ENCODE measurements at places on chromosomes 7 and 10.

- peaks cover 14% of the 10 kb centered on the region for H3K27me3 ChIP-seq
- no peaks in the 10 kb centered on the region for H3K36me3 ChIP-seq
- no peak overlapping the region for H3K27ac ChIP-seq
- H3K4me1 ChIP-seq = peaks cover 9% of the 10 kb centered on the region
- H3K4me3 ChIP-seq = peak overlapping the region; percentile 75
Measured at GRCh38 chr7:74269757-74270277, 15.6 kb upstream of the RFC2 start.

DNA sequence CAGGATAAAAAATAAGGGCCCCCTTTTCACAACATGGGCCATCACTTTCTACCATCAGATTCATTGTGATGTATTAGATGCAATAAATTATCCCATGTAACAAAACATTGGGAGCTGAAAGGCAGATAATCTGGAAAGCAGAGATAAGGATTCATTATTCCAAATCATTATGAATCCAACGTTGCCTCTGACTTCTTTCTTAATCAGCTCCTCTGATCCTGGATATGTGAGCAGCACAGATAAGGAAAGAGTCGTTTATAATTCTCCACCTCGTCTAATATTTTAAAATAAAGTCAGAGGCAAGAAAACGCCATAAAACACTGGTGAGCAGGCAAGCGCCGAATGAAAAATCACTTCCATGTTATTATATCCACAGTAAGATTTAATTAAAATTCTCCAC lies 13.8 kb upstream of the GATA3 start:
- peaks cover 1% of the 10 kb centered on the region for H3K36me3 ChIP-seq
- DNase-seq = no peak
- H3K27ac ChIP-seq = no peak overlapping the region
- peaks cover 51% of the 10 kb centered on the region for H3K4me1 ChIP-seq
- H3K27me3 ChIP-seq = peaks cover 100% of the 10 kb centered on the region

DNA sequence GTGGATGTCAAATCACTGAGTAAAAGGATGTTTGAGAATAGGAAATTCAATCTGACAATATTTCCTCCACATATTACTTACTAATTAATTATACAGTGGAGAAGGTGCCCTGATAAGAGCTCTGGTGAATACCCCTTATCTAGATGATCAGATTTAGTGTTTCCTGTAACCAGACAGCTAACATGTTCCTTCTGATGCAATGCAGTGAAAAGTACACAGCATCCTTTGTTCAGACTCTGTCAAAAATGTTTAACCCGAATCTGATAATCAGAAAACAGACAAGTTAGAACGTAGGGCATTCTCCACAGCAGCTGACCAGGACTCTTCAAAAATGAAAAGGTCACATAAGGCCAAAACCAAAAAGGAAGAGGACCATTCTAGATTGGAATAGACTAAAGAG lies 46.2 kb downstream of the WDR11 start:
- no peak overlapping the region for H3K4me3 ChIP-seq
- no peak overlapping the region for H3K27ac ChIP-seq

DNA sequence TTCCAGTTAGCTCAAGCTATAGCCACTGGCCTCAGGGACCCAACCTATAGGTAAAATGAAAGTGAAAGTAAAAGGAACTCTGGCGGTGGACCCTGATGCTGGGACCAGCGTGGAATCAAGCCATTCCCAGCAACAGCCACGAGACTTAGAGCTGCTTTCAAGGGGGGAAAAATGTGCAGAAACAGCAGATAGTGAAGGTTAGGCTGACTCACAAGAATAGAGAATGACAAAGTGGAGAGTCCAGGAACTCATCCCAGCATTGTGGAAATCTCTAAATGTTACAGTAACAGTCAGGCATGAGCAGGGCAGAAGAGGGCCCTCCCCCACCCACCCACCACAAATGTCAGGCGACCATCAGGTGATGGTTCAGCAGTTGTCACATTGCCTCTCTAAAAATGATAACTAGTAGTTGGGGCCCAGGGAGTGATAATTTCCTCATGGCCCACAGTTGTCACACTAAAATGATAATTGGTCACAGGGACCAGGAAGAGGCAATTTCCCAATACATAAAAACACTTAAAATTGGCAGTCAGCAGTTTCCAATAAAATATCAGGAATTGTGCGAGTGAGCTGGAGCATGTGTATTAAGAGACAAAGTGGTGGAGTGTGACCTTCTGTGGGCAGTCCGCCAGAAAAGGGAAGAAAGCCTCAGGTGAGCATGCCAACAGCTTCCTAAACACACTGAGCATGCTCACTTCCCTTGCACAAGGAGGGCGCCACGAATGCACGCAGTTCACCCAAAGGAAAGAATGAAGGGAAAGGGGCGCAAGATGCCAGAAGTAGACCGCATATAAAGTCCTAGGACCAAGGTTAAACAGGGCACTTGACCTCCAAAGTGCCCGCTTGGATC lies 129.8 kb upstream of the PPP1R3A start:
- peaks cover 17% of the 10 kb centered on the region for H3K4me1 ChIP-seq
- H3K36me3 ChIP-seq = no peaks in the 10 kb centered on the region
- H3K27ac ChIP-seq = no peak overlapping the region
- H3K4me3 ChIP-seq = peak overlapping the region; percentile 59
- DNase-seq = no peak

DNA sequence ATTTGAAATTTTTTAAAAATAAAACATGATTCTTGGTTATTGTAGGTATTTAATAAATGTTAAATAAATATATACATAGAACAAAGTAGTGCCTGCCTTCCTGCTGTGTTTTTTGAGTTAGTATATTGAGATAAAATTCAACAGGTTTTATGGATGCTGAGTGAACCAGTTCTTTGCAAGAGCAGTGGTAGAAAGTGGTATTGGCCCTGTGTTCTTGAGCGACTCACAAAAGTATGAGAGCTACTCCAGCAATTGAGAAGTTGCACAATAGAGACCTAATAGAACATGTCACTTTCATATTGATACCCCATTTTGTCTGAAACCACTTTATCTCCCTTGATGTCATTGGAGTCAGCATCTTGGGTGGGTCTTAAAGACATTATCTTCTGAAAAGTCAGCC lies 32.6 kb upstream of the GJD4 start:
- DNase-seq = no peak
- H3K27ac ChIP-seq = no peak overlapping the region
- no peaks in the 10 kb centered on the region for H3K4me1 ChIP-seq
- no peaks in the 10 kb centered on the region for H3K27me3 ChIP-seq

DNA sequence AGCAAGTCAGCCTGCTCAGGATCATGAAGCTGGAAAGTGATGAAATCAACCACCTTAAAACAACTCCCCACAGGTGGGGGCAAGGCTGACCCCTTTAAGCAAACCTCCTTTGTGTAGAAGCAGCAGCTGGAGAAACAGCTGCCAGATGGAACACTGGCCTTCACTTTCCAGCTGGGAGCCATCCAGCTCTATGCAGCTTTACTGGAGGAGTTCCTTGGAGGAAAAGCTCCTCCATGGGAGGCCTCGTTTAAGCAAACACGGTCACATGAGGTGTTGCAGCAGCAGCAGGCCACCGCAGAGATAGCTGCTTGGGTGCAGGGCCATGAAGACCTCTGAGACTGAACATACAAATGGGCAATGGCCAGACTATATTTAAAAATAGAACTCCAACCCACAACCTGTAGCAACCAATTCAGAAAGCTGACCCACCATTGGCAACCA lies 13.0 kb upstream of the DLG5 start:
- peaks cover 9% of the 10 kb centered on the region for H3K27me3 ChIP-seq
- no peak for DNase-seq
- H3K27ac ChIP-seq = no peak overlapping the region
- H3K36me3 ChIP-seq = no peaks in the 10 kb centered on the region
- H3K4me3 ChIP-seq = no peak overlapping the region

DNA sequence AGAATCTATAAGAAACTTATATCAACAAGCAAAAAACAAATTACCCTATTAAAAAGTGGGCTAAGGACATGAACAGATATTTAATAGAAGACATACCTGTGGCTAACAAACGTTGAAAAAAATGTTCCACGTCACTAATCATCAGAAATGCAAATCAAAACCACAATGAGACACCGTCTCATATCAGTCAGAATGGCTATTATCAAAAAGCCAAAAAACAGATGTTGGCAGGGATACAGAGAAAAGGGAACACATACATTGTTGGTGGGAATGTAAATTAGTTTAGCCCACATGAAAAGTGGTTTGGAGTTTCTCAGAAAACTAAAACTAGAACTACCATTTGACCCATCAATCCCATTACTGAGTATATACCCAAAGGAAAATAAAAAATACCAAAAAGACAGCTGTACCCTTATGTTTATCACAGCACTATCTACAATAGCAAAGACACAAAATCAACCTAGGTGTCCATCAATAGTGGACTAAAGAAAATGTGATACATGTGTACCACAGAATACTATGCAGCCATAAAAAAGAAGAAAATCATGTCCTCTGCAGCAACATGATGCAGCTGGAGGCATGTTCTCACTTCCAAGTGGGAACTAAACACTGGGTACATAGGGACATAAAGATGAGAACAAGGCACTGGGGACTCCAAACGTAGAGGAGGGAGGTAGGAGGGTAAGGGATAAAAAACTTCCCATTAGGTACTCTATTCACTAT lies 83.8 kb upstream of the TMEM168 start:
- no peak for DNase-seq
- H3K4me1 ChIP-seq = peaks cover 13% of the 10 kb centered on the region
- H3K4me3 ChIP-seq = no peak overlapping the region
- H3K36me3 ChIP-seq = peaks cover 22% of the 10 kb centered on the region
- no peaks in the 10 kb centered on the region for H3K27me3 ChIP-seq

DNA sequence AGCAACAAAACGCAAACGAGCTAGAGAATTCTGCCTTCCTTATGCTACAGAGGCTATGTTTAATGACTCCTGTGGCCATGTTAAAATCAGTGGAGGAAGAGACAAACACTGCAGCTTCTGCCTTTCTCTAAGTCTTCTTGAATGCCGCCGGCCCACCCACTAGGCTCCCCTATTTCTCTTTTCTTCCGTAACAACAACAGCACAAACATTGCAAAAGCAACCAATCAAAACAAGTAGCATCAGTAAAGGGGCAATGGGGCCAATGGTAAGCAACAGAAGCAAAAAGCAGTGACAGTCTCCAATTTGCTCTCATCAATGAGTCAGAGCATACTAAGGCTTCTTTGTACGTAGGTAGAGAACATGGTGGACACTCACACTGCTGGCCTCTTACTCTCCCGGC lies 26.8 kb downstream of the DNAJC1 start:
- H3K4me1 ChIP-seq = peaks cover 13% of the 10 kb centered on the region
- DNase-seq = no peak
- peaks cover 2% of the 10 kb centered on the region for H3K36me3 ChIP-seq
- H3K27me3 ChIP-seq = no peaks in the 10 kb centered on the region
- no peak overlapping the region for H3K27ac ChIP-seq

GRCh38 chr7:87083865-87084519 lies 24.5 kb upstream of the ELAPOR2 start:
- H3K4me1 ChIP-seq = peaks cover 4% of the 10 kb centered on the region
- no peaks in the 10 kb centered on the region for H3K27me3 ChIP-seq
- no peak overlapping the region for H3K4me3 ChIP-seq
- peaks cover 2% of the 10 kb centered on the region for H3K36me3 ChIP-seq

DNA sequence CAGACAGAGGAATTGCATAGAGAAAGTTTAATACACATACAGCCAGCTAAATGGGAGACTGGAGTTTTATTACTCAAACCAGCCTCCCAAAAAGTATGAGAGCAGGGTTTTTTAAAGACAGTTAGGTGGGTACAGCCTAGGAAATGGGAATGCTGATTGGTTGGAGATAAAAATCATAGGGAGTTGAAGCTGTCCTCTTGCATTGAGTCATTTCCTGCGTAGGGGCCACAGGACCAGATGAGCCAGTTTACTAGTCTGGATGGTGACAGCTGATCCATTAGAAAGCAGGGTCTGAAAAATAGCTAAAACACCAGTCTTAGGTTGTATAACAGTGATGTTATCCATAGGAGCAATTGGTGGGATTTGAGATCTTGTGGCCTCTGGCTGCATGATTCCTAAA lies 76.1 kb upstream of the POM121L12 start:
- no peaks in the 10 kb centered on the region for H3K27me3 ChIP-seq
- DNase-seq = no peak
- H3K4me1 ChIP-seq = no peaks in the 10 kb centered on the region
- H3K27ac ChIP-seq = no peak overlapping the region

DNA sequence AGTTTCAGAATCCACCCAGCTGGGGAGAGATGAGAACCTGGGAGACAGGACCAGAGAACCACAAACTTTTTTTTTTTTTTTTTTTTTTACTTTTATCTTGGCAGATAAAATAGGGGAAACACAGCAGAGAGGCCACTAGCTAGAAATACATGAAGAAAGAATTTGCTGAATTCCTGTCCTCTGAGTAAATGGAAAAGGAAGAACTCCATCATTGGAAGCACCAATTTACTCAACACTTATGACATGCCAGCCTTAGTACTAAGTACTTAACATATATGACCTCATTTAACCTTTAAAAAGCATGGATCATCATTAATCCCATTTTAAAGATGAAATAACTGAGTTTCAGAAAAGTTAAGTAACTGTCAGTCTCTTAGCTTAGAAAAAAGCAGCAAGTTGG lies 343.0 kb upstream of the NPSR1 start:
- no peak for DNase-seq
- peaks cover 15% of the 10 kb centered on the region for H3K27me3 ChIP-seq
- no peak overlapping the region for H3K27ac ChIP-seq
- H3K4me1 ChIP-seq = no peaks in the 10 kb centered on the region
- H3K36me3 ChIP-seq = no peaks in the 10 kb centered on the region

GRCh38 chr10:77350711-77351119 lies 286.9 kb downstream of the KCNMA1 start:
- no peak overlapping the region for H3K27ac ChIP-seq
- H3K4me1 ChIP-seq = peaks cover 9% of the 10 kb centered on the region
- H3K36me3 ChIP-seq = no peaks in the 10 kb centered on the region
- peak; percentile 33 for DNase-seq

DNA sequence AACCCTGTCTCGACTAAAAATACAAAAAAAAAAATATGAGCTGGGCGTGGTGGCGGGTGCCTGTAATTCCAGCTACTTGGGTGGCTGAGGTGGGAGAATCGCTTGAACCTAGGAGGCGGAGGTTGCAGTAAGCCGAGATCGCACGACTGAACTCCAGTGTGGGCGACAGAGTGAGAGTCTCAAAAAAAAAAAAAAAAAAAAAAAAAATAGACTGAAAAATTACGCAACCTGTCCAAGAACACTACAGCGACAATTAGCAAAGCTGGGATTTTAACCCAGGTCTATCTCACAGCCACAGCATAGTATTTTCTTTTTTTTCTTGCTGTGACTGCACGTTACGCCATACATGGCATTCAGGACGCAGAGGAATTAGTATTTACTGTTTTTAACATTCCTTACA lies 1.1 kb upstream of the RABGEF1 start:
- no peak for DNase-seq
- peak overlapping the region; percentile 92 for H3K4me3 ChIP-seq
- peaks cover 25% of the 10 kb centered on the region for H3K4me1 ChIP-seq

DNA sequence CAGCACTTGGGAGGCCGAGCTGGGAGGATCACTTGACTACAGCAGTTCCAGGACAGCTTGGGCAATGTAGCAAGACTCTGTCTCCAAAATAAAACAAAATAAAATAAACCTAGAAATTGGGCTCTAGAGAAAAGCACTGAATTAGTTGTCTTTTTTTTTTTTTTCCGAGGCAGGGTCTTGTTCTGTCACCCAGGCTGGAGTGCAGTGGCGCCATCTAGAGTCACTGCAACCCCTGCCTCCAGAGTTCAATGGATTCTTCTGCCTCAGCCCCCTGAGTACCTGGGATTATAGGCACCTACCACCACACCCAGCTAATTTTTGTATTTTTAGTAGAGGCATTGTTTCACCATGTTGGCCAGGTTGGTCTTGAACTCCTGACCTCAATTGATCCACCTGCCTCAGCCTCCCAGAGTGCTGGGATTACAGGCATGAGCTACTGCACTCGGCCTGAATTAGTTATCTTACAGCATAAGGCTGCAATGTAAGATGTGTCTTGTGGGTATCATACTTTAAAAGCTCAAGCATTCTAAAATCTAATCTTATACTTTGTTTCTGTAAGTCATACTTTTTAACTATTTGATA lies 12.8 kb downstream of the MEIG1 start:
- H3K36me3 ChIP-seq = no peaks in the 10 kb centered on the region
- H3K4me1 ChIP-seq = peaks cover 5% of the 10 kb centered on the region
- no peak overlapping the region for H3K27ac ChIP-seq
- H3K27me3 ChIP-seq = peaks cover 13% of the 10 kb centered on the region
